Uterus (tissue), 4 donors: ENCODE measurements at places on chromosomes 2 and 18. TPM values are rescaled to one million over a fixed set of nuclear protein-coding genes. Genes with fewer than 3 reads are reported as not detected.
A peak's percentile ranks its signal among the peaks of the same experiment; 100 is the strongest.

DNA sequence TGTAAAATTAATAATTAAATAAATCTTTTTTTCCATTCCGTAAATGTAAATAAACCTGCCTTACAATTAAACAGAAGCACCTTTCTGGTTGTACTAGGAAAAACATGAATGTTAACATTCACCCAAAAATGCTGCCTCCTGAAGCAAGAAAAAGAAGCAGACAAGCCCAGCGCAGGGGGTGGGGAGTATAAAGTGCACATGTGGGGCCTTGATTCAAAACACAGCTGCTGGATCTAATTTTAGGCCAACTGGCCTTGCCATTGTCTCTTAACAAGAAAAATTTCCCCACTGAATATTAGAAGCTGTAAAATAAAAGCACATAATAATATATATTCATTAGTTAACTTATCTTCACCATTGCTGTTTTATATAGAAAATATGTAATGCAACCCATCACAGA lies 28.3 kb downstream of the TCF4 start:
- H3K4me1 ChIP-seq, result no peaks in the 10 kb centered on the region
- H3K36me3 ChIP-seq, result no peaks in the 10 kb centered on the region
- H3K4me3 ChIP-seq, result no peak overlapping the region
- DNase-seq, result no peak

- H3K36me3 ChIP-seq, result no peaks in the 10 kb centered on the region
- H3K4me3 ChIP-seq, result no peak overlapping the region
- H3K27me3 ChIP-seq, result no peaks in the 10 kb centered on the region
- DNase-seq, result no peak
- H3K27ac ChIP-seq, result no peak overlapping the region
- no peaks in the 10 kb centered on the region for H3K4me1 ChIP-seq
Measured at GRCh38 chr2:109417701-109418335, 195.9 kb downstream of the SEPTIN10 start.

GRCh38 chr2:218218268-218219185 lies 1.5 kb downstream of the ARPC2 start:
- H3K36me3 ChIP-seq, result no peaks in the 10 kb centered on the region
- H3K27ac ChIP-seq, result peak overlapping the region; percentile 94
- H3K27me3 ChIP-seq, result no peaks in the 10 kb centered on the region
- peak overlapping the region; percentile 100 for H3K4me3 ChIP-seq

Gene GPAT2
- 5.4 TPM for total RNA-seq

Gene GKN1
- not detected for total RNA-seq

GRCh38 chr2:67877301-67877700 lies 185.5 kb downstream of the C1D start:
- DNase-seq, result no peak
- H3K27me3 ChIP-seq, result no peaks in the 10 kb centered on the region
- H3K4me3 ChIP-seq, result no peak overlapping the region
- H3K36me3 ChIP-seq, result no peaks in the 10 kb centered on the region

DNA sequence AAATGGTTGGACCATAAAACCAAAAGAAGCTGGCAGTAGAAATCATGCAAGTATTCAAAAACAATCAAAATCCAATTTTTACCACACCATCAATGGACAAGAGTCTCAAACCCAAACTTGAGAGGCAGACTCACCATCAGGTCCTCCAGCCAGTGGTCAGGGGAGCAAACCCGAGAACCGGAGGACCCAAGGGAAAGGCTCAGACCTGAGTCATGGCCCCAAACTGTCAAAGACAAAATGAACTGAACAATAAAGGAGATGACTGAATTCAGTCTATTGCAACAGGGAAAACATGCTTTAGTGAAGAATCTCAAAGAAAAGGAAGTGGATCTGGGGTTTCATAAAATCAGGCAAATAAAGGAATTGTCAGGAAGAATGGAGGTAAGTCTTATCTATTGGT lies 150.7 kb upstream of the MGAT5 start:
- no peak overlapping the region for H3K27ac ChIP-seq
- DNase-seq, result no peak
- no peaks in the 10 kb centered on the region for H3K4me1 ChIP-seq
- no peaks in the 10 kb centered on the region for H3K36me3 ChIP-seq
- no peaks in the 10 kb centered on the region for H3K27me3 ChIP-seq

Gene FAM237A
- total RNA-seq, result not detected

Gene TMEM17
- not detected for total RNA-seq

Gene ZBTB7C
- 1.0 TPM for total RNA-seq

DNA sequence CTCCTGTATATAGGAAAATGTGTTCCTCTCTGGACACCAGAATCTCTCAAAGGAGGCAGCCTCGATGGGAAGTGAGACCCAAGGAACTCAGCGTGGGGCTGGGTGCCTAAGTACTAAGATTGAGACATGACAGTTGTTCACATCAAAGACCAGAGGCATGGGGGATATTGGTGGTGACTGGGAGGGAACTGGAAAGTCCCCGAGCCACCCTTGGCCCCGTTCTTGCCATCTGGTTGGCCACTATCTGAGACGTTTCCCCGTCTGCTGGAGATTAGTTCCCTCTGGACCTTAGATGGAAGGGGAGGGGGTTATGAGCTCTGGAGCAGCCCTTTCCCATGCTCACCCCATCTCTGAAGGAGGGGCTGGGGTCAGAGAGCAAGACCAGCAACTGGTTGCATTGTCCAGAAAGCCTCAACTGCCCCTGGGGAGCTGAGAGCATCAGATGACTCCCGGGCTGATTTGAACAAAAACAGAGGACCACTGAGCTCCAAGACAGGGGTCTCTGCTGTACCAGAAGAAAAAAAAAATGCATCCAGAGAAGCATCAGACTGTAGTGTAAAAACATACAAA lies 11.8 kb downstream of the FBLN7 start:
- DNase-seq, result no peak
- H3K27ac ChIP-seq, result peak overlapping the region; percentile 62
- H3K4me1 ChIP-seq, result no peaks in the 10 kb centered on the region
- H3K4me3 ChIP-seq, result no peak overlapping the region
- H3K27me3 ChIP-seq, result no peaks in the 10 kb centered on the region

Gene GALNT3
- total RNA-seq, result 1.6 TPM
